Fibroblast of skin of scalp (primary cell): ENCODE measurements at places on chromosomes 16 and 17.
A peak's percentile ranks its signal among the peaks of the same experiment; 100 is the strongest.

- DNase-seq = no peak
Measured at GRCh38 chr17:18225642-18226283, 328 bp downstream of the LLGL1 start.

DNA sequence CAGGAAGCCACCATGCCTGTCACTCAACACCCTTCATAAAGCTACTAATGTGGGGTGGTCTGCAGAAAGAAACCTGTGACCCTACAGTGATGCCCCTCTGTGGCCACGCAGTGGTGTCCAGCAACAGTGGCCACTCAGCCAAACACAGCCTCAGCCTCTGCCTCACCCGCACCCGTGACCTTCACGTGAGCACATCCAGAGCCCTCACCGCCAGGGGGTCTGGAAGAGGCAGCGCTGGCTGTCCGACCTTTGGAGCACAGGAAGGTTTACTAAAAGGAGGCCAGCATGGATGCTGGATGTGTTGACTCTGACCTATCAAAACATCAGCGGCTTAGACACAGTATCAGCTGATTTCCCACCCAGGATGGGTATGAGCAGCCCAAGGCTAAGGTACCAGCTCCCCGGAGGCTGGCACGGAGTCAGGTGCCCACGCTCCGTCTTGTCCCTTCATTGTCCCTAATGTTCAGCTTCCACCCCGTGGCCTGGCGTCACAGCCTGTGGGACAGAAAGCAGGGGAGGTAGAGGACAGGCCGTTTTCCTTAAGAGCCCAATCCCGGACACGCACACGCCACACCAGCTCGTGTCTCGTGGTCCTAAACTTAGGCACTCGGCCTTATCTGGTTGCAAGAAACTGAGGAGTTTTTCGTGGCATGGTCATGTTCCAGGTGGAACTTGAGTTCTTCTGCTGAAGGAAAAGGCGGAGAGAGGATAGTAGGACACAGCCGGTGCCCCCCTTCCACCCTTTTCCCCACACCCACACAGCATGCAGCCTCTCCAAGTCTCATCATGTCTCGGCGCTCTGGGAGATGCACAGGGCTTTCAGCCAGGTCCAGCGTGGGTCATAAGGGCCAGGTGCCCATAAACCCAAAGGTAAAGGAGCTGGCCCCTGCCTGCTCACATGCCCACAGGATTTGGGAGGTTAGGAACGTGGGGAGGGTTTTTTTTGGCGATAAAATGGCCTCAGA is 49.7 kb upstream of the ENDOV start:
- no peak for DNase-seq

DNA sequence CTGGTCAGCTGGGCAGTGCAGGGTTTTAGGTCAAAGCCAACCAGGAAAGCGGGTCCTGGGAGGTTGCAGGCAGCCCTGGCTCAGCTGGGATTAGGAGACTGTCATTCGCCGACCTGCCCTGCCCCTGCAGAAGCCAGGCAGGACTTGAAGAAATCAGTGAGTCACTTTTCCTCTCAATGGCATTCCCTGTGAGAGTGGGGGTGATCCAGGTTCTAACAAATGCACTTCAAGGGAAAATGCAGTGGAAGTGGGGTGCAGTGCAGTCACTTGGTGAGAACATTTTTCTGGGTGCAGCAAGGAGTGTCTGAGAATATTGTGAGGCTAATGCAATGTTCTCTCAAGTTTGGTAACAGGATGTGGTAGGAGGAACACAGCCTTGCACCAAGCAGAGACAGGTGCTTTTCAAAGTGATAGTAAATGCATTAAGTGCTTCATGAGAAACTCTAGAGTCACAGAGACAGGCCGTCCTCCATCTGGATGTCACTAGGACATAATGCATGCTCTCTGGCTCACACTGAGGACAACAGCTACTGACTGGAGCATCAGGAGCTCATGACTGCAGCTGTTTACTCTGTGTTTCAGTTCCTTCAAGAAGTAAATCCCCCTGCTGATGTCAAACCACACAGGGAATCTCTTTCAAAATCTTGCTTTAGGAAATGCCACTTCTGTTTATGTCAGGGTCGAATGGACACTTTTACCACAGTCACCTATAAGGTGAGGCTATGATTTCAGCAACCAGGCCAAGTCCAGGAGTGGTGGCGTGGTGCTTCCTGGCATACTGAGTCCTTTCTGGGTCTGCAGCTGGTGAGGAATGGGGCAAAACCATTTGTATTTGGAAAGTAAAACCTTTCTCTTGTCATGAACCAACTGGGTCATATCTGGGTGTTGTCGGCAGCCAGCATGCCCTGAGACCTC is 16.7 kb downstream of the CDK5R1 start:
- no peak for DNase-seq

DNA sequence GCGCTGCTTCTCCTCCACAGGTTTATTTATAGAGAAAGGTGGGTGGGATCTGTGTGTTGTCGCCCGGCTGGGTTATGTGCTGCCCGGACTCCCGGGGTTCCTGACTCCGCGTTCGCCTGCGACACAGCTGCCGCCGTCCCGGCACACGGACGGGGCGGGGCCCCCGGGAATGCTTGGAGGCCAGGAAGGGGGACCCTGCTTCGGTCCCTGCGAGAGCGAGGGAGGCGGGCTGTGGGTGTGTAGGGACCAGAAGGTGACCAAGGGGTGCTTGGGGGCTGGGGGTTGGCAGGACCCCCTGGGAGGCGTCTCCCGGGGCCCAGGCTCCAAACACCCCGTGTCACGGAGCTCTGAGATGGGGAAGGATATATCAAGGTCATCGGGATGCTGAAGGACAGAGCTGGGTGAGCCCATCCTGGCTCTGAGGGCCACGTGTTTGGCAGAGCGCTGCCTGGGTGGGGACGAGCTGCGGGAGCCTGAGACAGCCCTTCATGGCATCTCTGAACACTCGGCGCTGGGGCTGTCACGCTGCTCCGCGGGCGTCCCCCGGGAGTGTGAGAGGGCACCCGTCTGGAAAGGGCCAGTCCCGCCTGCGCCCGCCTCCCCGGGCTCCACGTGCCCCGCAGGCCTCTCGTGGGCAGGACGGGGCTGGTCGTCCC is 4.2 kb downstream of the CACNA1H start:
- no peak for DNase-seq

GRCh38 chr17:58047376-58048150 is 35.7 kb upstream of the DYNLL2 start:
- DNase-seq = peak; percentile 20

- DNase-seq = peak; percentile 37
Measured at GRCh38 chr16:4273858-4274311, 1.1 kb upstream of the TFAP4 start.

- peak; percentile 80 for DNase-seq
Measured at GRCh38 chr17:39244600-39245570, 19.1 kb upstream of the STAC2 start.

GRCh38 chr17:44001461-44001920 is 2.9 kb upstream of the NAGS start:
- DNase-seq = no peak

DNA sequence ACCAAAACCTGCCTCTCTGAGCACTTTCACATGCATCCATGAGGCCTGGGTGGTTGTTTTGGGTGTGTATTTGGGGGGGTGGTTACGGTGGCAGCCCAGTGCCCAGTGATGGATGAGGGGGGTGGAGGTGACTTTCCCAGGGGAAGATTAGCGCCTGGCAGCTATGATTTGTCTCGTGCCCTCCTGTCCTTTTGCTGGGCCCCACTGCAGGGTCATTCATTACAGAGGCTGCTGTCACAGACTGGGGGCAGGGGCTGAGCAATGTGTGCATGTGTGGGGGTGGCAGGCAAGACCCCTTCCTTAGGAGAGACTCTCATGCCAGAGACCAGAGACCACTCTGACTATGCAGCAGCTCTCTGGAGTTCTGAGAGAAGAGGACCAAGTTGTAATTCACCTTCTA is 93.7 kb downstream of the MRM1 start:
- no peak for DNase-seq

DNA sequence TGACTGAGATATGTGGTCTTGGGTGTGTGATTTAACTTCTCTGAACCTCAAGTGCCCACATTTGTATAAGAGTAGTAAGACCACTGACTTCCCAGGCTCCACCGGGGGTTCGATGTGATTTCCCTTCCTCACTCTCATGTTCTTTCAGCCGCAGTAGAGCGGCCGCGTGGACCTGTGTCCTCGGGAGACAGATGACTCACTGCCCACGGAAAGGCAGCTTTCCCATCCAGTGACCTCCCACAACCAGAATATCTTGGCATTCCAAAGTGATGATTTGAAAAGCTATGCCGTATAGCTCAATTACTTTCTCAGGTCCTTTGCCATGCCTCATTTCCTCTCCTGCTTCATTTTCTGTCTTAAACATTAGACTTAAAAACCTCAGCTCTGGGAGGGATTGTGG is 73.6 kb downstream of the IL21R start:
- DNase-seq = peak; percentile 82

GRCh38 chr16:1643521-1643920 is 31.4 kb downstream of the CRAMP1 start:
- no peak for DNase-seq

DNA sequence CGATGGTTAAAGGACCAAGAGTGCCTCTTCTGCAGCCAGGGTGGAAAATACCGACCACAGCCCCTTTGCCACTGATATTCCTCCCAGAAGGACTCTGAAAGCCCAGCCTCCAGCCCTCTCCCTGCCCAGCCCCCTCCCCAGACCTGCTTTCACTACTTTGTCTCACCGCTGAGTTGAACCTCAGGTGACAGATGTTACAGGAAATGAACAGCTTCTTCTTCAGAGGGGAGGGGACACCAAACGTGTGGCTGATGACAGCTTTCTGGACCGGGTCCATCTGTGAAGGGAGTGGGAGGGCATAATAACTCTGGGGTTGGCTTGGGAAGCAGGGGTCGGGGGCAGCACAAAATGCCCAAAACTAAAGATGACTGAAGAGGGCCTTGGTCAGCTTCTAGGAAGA is 14.2 kb downstream of the NKIRAS2 start:
- DNase-seq = no peak
